ENCODE measurements at places on chromosomes 5 and 9. TPM values are rescaled to one million over a fixed set of nuclear protein-coding genes. Genes with fewer than 3 reads are reported as not detected.

AGXT2 gene
- total RNA-seq = not detected

SAXO1 gene
- not detected for total RNA-seq

- no peak overlapping the region for H3K27ac ChIP-seq
- no peaks in the 10 kb centered on the region for H3K36me3 ChIP-seq
- DNase-seq = no peak
- no peaks in the 10 kb centered on the region for H3K4me1 ChIP-seq
- no peak overlapping the region for H3K4me3 ChIP-seq
These were observed 435.9 kb downstream of the DNAH5 start for GRCh38 chr5:13508559-13508958.

CLIC3 gene
- 39.7 TPM for total RNA-seq

DNA sequence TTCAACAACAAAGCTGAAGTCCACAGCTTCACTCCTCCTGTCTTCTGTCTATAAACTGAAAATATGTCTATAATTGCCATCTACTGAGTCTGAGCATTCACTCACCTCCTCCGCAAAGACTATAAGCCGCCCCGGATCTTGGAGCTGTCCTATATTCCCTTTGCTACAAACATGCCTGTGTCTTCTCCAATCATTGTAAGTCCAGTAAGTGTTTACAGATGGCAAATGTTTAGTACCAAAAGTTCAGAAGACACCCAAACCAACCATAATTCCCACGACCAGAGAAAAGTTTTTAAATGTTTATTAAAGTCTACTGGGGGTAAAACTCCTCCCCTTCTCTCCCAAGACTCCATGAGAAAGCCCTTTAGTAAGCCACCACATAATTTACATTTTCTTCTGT lies 80.9 kb downstream of the EBF1 start:
- no peaks in the 10 kb centered on the region for H3K36me3 ChIP-seq
- H3K4me3 ChIP-seq = no peak overlapping the region
- no peak for DNase-seq
- H3K27ac ChIP-seq = no peak overlapping the region

DNA sequence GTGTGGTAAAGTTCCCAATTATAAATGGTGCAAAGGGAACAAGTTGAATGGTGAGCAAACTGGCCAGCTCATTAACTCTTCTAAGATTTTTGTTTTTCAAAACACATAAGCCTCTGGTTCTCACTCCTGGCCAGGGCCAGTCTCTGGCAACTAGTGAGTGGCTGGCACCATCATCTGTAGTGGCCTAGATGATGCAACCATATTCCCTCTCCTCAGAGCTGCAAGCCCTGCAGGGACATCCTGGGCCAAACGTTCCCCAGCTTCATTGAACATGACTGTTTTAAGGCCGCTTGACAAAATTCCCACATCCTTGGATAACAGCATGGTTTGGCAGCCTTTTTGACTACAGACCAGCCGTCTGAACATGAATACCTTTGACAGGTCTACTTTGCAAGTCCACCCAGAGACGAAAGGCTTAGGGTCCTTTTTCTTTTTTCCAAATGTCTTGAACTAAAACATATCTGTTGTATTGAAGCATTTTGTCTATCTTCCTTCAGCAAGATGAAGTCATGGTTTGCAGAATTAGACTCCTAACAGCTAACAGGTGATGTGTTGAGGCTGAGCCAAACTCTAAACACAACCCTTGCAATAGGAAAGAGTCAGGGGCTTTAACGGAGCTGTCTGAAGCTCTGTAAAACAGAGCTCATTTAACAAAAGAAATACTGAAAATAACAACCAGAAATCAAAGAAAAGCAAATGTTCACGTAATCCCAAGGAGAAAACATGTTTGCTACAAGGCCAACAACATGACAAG lies 23.8 kb downstream of the MACROH2A1 start:
- no peak overlapping the region for H3K4me3 ChIP-seq
- no peaks in the 10 kb centered on the region for H3K4me1 ChIP-seq
- H3K27me3 ChIP-seq = no peaks in the 10 kb centered on the region
- no peak for DNase-seq
- H3K27ac ChIP-seq = no peak overlapping the region

Data from PC-9 (cell line).